ENCODE measurements at places on chromosomes 2 and 18. TPM values are rescaled to one million over a fixed set of nuclear protein-coding genes. Genes with fewer than 3 reads are reported as not detected.

DNA sequence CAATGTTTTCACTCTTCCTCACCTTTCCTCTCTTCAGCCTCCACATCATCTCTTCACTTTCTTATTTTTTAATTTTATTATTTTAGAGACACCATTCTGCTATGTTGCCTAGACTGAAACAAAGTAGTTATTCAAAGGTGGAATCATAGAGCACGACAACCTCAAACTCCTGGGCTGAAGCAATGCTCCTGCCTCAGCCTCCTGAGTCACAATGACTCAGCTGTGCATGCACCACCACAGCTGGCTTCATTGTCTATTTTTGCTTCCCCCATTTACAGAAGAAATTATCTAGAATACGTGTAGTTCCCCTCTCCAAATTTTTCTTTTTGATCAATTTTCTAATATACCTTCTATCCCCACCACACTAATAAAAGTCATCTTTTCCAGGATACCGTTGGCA is 911.5 kb upstream of the SOX11 start:
- DNase-seq: no peak

DNA sequence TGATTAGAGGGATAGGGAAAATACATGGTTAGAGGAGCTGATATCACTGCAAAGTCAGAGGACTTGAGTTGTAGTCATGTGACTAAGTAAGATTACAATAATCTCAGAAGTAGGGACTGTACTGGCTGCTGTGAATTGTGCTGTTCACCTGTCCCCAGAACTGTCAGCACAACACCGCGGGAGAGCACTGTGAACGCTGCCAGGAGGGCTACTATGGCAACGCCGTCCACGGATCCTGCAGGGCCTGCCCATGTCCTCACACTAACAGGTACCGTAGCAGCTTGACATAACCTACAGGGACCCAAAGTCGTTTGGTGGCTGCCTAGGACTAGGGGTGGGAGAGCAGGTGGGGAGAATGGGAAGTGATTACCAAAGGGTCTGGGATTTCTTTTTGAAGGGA is 132.8 kb upstream of the TTC39C start:
- DNase-seq: no peak

GRCh38 chr2:12265646-12266045 is 451.1 kb upstream of the TRIB2 start:
- DNase-seq: no peak

DNA sequence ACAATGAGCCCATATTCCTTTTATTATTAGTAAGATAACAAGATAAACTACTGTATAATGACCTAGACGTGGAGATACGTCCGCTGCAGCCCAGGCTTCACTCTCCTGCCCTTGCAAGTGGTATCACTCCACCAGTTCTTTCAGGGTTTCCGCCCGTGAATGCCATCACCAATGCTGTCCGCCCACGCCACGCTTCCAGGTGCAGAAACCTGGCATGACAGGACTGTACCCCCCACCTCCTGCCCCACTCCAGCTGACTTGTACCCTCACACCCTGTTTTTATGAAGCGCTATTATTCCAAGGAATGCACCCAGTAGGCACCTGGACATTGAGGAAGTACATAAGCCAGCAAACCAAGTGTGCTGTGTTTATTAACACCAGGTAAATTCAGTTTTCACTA is 79.8 kb downstream of the MYT1L start:
- DNase-seq: no peak

- DNase-seq: no peak
Measured at GRCh38 chr2:148965623-148966437, 72.7 kb upstream of the LYPD6B start.

- DNase-seq: no peak
Measured at GRCh38 chr2:138928374-138929021, 148.3 kb upstream of the NXPH2 start.

- DNase-seq: no peak
Measured at GRCh38 chr2:157257312-157258252, at the start of gene GALNT5. Gene GALNT5, plus strand, starts transcription at chr2:157257705. Its CDS starts 378 bp downstream, at chr2:157258083.

DNA sequence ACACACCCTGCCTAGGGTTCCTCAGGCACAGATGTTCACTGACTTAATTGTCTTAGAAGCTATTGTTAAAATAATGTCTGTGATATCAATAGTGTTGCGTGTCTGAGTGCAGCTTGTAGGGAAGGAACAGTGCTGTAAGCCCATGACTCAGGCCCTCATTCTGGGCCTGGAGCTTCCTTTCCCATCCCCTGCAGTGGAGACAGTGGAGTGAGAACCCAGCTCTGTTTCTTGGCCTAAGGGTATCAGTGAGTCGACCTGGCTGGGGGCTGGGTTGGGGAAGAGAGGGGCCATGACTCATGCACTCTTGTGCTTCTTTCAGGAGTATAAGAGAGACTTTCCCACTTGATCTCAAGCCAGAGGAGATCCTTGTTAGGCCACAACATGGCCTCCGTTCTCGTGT is 106.8 kb downstream of the HRH4 start:
- no peak for DNase-seq

GRCh38 chr18:39799006-39799405 is 2156.0 kb upstream of the PIK3C3 start:
- DNase-seq: no peak

DNA sequence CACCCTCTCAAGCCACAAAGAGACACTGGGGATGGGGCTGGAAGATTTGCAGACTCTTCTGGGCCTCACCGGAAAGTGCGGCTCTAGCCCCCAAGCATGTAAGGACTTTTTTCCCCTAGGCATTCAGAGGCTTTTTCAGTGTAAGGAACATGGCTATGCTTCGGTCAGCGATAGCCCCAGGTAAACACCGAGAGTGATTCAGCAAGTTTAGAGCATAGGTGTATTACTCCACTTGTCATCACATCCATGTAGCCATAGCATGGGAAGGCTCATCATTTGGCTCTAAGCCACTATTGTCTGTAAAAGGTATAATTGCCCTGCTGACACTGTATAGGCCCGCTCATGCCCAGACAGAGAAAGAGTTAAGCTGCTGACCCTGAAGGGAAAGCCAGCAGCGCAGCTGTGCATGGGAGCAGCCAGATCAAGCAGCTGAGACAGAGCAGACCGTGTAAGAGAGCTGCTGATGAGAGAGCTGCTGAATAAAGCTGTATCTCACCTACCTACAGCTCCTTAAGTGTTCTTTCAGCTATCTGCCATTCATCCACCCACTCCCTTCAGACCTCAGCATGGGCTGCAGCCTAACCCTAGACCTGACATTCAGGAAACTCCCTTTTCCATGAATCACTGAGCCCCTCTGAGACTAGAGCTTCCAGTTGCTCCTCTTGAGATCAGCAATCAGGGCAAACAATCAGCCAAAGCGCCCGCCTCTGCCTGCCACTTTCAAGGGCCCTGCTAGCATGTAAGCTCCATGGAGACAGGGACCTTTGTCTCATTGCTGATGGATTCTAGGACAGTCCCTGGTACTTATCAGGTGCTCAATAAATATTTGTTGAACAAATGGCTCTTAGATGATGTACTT is 25.5 kb downstream of the LGALSL start:
- DNase-seq: no peak

Gene DCC
- total RNA-seq: not detected

Gene LYPD6B
- total RNA-seq: not detected

All from naive thymus-derived CD4-positive, alpha-beta T cell (primary cell).